Fibroblast of lung (primary cell): ENCODE measurements at places on chromosomes 5 and 9. TPM values are rescaled to one million over a fixed set of nuclear protein-coding genes. Genes with fewer than 3 reads are reported as not detected.

The MARCOL gene
- not detected in 2 replicates for polyA plus RNA-seq

DNA sequence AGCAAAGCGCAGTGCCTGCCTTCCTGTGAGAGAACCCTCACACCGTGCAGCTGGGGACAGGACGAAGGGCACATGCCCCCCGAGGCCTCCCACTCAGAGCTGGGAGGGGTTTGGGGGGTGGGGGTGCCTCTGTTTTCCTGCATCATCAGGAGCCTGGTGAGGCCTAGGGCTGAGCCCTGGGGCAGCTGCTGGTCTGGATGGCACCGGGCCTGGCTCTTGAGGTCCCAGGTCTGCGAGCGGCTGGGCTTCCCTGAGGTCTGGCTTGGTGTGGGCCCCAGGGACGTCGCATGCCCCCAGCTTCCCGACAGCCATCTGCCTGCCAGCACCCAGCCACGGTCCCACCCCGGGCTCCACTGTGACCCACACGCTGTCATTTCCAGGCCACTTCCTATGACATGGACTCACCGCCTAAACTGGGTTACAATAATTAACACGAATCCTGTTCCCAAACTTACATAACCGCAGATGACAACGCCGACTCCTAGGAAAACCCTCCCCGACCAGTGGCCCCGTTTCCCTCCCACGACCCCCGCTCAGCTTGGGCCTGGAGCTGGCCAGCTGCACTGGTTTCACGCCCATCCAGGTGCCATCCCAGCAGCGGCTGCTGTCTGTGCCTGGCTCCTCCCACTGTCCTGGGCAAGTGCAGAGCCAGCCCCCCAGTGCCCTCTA lies 8.7 kb downstream of the NACC2 start:
- no peak for DNase-seq

- peak; percentile 53 for DNase-seq
Measured at GRCh38 chr5:58462623-58463230, 2.8 kb upstream of the PLK2 start.

DNA sequence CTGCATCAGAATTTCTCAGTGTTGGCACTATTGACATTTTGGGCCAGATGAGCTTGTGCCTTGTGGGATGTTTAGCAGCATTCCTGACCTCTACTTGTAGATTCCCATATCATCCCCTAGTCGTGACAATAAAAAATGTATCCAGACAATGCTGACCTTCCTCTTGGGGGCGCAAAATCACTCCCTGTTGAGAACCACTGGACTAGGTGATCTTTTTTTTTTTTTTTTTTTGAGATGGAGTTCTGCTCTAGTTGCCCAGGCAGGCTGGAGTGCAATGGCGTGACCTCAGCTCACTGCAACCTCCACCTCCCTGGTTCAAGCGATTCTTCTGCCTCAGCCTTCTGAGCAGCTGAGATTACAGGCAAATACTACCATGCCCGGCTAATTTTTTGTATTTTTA lies 22.6 kb downstream of the STXBP1 start:
- DNase-seq: no peak

DNA sequence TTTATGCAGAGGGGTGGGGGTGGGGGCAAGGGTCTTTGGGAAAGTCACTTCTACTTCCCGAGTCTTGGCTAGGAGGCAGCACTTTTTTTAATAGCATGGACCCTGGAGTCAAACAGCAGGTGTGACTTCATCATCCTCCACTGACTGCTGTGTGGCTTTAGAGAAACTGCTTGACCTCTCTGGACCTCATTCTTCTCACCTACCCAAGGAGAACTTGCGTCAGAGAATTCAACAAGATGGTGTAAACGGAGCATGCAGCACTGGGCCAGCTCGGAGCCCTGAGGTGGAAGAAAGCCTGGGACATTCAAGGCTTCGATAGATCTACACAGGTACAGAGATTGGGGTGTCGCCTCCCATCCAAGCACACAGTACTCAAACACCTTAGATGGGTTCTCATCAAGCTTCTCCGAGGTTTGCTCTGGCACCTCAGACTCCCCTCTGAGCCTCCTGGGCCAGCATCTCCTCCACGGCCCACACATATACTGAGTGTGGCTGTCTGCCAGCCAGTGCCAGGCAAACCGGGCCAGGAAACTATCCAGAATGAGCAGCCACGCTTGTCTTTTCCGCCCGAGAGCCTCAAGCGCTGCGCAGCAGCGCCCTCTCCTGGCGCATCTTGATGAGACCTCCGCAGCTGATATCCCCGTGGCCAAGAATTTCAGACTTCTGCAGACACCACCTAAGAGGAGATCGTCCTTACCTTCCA lies 4.6 kb upstream of the SLC25A48 start:
- peak; percentile 49 for DNase-seq

The EMB gene
- polyA plus RNA-seq: 5.5 and 9.5 TPM in 2 replicates

- DNase-seq: no peak
Measured at GRCh38 chr5:26390608-26391007, 647.8 kb downstream of the CDH9 start.
